ENCODE measurements at places on chromosomes 6 and 20.

- no peaks in the 10 kb centered on the region for H3K4me1 ChIP-seq
- no peak overlapping the region for H3K27ac ChIP-seq
- no peaks in the 10 kb centered on the region for H3K36me3 ChIP-seq
- H3K4me3 ChIP-seq = no peak overlapping the region
- no peak for DNase-seq
Observed at GRCh38 chr20:48120120-48120519, 334.8 kb upstream of the SULF2 start.

DNA sequence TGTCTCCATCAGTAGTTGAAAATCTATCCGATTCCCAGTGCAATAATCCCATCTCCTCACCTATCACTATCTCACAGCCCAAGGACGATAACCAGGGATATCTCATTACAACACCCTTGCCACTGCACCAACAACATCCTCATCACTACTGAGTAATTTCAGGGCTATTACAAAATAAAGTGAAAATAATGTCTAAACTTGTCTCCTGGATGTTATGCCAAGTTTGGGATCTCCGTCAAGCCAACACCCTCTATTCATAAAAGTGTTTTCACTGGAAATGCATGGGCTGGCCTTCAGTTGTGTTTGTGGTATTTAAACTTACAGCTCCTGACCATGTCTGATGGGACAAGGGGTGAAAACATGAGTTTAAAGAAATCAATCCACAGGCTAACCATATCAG, 42.0 kb upstream of the STMND1 start:
- no peak overlapping the region for H3K4me3 ChIP-seq
- no peak overlapping the region for H3K27ac ChIP-seq
- no peak for DNase-seq
- H3K4me1 ChIP-seq = no peaks in the 10 kb centered on the region

- H3K27me3 ChIP-seq = no peaks in the 10 kb centered on the region
Observed at GRCh38 chr6:46262928-46263706, 92.3 kb upstream of the ENPP5 start.

- H3K4me1 ChIP-seq = no peaks in the 10 kb centered on the region
- H3K27me3 ChIP-seq = no peaks in the 10 kb centered on the region
- H3K27ac ChIP-seq = peak overlapping the region; percentile 8
- no peak overlapping the region for H3K4me3 ChIP-seq
- no peak for DNase-seq
Observed at GRCh38 chr20:54195483-54196472, 12.1 kb upstream of the PFDN4 start.

GRCh38 chr6:126633373-126633772, 293.5 kb downstream of the CENPW start:
- H3K27ac ChIP-seq = no peak overlapping the region
- H3K4me1 ChIP-seq = no peaks in the 10 kb centered on the region
- DNase-seq = no peak
- H3K4me3 ChIP-seq = no peak overlapping the region

DNA sequence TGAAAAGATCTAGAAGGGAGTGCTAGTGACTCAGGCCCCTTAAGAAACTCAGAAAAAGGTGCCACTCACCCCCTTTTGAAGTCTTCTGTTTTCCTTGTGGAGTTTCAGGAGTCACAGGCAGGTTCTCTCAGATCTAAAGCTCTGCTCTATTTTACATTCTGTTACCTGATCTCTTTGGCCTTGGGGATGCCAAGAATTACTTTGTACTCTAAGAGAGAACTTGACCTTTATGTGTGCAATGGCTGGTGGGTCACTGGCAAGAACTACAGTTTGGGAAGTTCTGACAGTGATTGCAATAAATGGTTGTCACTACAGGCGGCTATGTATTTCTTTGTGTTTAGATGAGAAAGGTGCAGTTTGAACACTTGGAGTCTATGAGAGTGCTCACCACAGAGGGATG, 24.2 kb upstream of the ENPP4 start:
- DNase-seq = peak; percentile 8
- no peak overlapping the region for H3K4me3 ChIP-seq

DNA sequence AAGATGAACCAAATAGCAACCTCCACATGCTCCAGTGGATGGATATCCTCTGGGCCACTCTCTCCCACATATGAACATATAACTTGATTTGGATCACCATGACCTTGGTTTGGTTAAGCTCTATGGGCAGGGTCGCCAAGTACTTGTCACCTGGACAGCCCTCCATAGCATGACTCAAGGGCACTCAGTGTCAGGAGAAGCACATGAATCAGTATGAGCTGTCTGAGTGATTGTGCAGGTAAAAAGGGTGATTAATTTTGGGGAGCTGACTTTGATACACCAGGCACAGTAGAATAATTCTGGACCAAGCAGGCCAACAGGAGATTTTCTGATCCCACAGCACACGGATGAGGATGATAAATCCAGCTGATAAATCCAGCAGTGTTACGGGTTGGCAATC, 74.4 kb downstream of the OPRM1 start:
- H3K27me3 ChIP-seq = no peaks in the 10 kb centered on the region
- no peaks in the 10 kb centered on the region for H3K36me3 ChIP-seq
- no peak overlapping the region for H3K27ac ChIP-seq
- H3K4me3 ChIP-seq = no peak overlapping the region

All from thyroid gland (tissue), 4 donors.